ENCODE measurements at places on chromosomes 1 and 21.

- no peak for DNase-seq
These were observed 112.7 kb downstream of the VPS13D start for GRCh38 chr1:12342401-12343003.

DNA sequence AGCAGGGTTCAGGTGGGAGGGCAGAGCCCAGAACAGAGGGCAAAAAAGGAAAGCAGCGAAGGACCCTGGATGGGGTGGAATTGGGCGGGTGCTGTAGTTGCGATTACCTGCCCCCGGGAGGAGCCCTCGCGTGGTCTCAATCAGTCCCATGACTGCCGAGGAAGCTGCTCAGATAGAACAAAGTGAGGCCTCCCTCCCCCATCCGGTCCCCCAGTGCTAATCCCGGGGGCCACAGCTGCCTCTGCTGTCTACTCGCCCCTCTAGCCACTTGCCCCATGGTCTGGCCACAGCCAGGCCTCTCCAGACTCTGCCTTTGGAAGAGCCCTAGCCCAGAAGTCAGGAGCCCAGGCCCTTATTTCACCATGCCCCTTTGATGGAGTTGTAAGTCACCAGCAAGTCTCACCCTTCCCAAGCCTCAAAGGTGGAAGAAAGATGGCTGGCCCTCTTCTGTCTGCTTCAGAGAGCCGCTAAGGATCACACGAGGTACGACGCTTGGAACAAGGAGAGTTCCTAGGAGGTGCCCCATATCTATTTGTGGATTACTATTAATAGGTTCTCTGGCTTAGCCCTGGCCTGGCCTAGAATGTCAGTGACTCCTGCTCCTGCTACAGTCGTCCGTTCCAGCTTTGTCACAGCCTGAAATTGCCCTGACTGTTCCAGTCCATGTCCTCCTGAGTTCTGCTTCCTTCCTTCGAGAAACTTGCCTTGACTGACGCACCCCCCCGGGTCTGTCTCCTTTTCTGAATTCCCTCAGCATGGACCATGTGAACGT lies 16.4 kb downstream of the ECHDC2 start:
- DNase-seq: peak; percentile 47

GRCh38 chr1:229237320-229237719 lies 33.6 kb upstream of the RAB4A start:
- DNase-seq: no peak

- peak; percentile 64 for DNase-seq
These were observed 18.1 kb upstream of the SHE start for GRCh38 chr1:154520333-154520732.

DNA sequence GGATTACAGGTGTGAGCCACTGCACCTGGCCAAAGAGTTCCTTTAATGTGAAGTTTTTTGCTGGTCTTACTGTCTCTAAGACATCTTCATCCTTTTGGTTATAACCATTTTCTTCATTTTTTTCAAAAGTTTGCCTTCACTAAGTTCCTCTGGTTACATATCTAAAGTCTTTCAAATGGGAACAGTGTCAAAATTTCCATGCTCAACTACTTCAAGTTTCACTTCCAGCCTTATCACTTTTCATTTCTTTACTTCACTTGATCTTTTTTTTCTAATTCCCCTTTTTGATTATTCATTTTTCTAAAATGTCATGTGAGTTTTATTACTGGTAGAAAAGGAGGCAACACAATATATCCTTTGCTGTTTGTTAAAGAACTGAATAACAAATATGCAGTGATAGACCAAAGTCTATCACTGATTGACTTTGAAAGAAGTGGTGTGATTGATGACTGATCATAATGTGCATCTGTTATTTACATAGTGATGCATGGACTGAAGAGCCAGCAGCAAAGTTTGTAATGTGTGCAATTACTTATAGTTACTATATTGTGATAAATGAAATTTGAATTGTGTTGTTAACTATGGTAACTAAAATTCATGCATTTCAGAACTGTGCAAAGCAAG lies 16.0 kb upstream of the ZFYVE9 start:
- DNase-seq: no peak

DNA sequence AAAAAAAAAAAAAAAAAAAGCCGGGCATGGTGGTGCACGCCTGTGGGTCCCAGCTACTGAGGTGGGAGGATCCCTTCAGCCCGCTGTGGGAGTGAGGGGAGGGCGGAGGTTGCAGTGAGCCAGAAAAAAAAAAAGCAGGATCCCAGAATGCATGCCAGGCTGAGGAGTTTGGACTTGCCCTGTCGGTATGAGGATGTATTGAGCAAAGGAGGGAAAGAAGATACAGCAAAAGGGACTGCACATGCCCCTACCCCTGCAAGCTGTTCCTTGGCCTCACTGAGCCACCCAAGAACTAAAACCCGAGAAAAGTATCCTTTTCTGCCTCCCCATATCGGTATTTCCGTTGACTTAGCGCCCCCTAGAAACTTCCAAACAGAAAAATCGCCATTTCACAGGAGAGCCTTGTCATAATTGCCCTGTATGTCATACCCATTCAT lies 1.3 kb upstream of the GPATCH4 start:
- peak; percentile 66 for DNase-seq

- no peak for DNase-seq
These were observed 20.7 kb upstream of the PRSS38 start for GRCh38 chr1:227794817-227795192.

- no peak for DNase-seq
These were observed 76.6 kb downstream of the RAB3GAP2 start for GRCh38 chr1:220195701-220196100.

DNA sequence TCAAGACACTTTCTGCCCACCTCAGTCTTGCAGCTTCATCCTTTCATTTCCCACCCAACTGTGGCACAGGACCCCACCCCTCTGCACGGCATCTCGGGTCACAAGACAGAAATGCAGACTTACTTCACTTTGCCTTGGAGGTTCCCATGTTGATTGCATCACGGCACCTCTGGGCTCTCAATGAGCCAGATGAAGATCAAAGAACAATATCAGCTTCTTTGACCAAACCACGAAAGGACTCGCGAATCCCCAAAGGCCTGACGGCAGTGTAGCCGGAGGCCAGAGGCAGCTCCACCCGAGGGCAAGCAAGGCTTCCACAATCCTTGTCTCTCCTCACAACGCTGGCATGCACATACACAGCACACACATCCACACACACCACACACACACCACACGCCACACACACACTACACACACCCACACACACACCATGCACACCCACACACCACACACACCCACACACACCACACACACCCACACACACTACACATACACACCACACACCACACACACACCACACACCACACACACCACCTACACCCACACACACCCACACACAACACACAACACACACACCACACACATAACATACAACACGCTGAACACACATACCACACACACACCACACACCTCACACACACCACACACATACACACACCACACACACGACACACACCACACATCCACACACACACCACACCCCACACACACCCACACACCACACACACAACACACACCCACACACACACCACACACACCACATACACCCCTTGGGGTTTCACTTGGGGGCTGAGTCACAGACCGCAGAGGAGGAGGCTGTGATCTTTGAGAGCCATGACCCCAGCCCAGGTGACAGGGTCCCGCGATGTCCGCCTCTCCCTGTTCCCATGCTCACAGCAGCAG lies 35.8 kb downstream of the UBASH3A start:
- DNase-seq: no peak

GRCh38 chr1:198300451-198300850 lies 143.7 kb downstream of the NEK7 start:
- DNase-seq: no peak

GRCh38 chr1:47936916-47937551 lies 60.2 kb downstream of the TRABD2B start:
- no peak for DNase-seq

DNA sequence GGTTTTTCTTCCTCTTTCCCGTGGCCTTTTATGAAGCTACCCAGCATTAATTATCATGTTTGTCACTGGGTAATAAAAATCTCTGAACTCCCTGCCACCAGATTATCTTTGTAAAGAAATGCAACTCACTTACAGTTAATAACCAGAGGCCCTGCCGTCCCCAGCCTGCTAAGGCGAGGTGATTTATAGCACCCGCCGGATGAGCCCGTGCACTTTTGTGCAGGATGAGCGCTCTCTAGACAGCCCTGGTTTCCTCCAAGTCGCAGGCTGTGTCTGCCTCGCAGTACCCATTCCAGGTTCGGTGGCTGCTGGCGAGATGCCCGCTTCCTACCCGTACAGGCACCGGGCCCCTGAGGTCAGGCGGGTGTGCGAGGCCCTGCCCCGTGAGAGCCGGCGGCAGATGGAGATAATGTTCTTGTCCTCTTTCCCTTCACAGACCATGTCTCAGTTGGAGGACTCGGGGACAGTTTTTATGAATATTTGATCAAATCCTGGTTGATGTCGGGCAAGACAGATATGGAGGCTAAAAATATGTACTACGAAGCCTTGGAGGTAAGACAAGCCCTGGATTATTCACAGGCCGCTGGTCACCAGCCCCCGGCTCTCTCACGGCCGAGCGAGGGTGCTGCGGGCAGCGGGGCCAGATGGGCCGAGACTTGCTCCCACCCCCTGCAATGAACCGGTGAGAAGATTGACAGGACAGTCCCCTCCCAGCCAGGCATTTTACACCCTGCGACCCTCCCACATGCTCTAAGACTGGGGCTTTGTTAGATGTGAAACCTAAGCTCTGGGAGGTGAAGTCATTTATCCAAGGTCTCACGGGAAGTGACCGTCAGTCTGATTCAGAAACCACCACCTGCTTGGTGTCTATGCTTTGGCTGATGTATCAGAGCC lies 28.5 kb upstream of the SELENON start:
- peak; percentile 70 for DNase-seq

GRCh38 chr1:61997123-61997522 lies 197.5 kb upstream of the L1TD1 start:
- DNase-seq: no peak

GRCh38 chr1:4760088-4760487 lies 105.7 kb downstream of the AJAP1 start:
- DNase-seq: no peak

DNA sequence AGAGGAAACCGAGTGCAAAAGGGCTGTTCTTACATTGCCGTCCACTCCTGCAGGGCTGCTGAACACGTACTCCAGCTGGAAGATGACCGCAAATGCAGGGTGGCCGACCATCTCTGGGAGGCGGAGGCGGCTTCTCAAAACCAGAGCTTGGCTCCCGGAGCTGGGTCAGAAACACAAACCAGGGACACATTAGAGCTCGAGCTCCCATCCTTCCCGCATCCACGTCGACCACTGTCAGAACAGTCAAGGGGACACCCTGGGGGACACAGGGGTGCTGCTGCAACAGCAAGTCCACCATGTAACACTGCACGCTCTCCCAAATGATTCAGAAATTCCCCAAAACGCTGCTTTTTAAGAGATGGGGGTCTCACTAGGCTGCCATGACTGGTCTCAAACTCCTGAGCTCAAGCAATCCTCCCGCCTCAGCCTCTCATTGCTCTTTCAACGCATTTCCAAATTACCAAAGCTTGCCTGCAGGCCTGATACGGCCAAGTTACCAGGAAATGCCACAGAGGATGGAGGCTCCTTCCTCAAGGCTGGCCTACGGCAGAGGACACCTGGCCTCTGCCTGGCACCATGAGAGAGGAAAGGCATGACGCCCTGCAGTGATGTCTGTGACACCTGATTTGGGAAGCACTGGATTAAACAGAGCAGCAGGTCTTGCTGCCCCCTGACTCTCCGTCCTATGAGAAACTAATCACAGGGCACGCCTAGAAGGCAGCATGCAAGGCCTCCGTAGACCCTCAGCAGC lies 45.0 kb downstream of the NPHP4 start:
- no peak for DNase-seq

- DNase-seq: no peak
These were observed 35.9 kb upstream of the CTTNBP2NL start for GRCh38 chr1:112359961-112360767.

- no peak for DNase-seq
These were observed 98.2 kb downstream of the PCBP3 start for GRCh38 chr21:45741691-45742090.

DNA sequence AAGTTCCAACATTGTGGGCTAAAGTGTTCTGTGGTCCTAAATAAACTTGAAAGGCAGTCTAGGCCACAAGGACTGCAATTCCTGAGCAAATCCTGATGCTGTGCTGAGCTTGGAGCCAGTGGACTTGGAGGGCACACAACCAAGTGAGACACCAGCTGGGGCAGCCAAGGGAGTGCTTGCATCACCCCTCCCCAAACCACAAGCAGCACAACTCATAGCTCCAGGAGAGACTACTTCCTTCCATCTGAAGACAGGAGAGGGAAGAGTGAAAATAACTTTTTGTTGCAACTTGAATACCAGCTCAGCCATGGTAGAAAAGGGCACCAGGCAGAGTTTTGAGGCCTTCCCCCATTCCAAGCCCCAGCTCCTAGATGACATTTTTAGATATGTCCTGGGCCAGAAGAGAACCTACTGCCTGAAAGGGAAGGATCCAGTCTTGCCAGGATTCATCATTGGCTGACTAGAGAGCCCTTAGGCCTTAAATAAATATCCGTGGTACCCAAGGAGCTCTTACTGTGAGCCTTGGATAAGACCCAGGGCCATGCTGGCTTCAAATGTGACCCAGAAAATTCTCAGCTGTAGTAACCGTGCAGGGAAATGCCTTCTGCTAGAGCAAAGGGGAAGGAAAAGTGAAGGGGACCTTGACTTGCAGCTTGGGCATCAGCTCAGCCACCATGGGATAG lies 35.4 kb upstream of the LRRC8B start:
- no peak for DNase-seq

- no peak for DNase-seq
These were observed 195.8 kb upstream of the JUN start for GRCh38 chr1:58979677-58980076.

- DNase-seq: peak; percentile 31
These were observed 613 bp upstream of the GPATCH4 start for GRCh38 chr1:156601892-156602291.

DNA sequence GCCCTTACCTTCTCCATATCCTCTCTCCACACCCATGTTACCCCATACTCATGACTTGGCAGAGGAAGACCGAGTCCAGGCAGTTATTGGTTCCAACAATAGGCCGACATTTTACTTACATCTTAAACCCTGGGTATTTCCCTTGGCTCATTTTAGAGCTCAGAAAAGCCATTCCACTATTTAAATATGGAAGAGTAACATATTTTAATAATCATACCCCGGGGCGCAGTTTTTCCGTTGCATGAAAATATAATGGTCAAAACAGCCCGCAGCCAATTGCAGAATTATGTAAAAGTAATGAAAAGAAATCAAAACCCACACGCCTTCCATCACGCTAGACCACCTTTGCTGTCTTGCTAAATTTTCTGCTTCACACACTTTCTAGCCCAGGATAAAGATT lies 48.5 kb downstream of the KAZN start:
- no peak for DNase-seq

DNA sequence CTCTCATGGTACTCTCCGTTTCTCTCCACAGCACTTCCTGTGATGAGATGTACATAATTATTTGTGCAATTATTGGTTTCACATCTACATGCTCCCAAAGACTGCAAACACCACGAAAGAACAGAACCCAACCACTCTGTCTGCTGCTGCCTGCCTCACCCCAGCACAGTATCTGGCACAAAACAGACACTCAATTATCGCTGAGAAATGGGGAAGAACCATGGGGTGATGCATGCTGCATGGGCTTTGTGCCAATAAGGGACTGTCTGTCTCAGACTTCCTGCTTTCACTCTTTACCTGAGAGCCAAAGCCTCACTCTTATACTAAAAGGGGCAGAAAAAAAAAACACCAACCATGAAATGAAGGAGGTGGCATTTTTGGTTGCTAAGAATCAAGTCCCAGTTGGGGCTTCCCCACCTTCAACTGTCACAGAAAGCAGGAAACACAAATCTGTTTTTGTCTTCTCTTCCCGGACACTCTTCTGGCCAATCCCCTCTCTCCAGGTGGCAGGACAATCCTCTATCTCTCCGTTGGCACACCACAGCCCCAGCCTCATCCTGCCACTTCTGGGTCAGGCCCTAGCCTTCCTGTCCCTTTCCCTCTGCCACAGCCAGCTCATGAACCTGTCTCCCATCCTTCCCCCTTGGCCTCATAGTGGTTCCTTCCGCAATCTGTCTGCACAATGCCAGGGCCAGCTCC lies 82.0 kb downstream of the TGFBR3 start:
- peak; percentile 87 for DNase-seq

Measured in RPMI8226 (cell line).